ENCODE measurements at places on chromosomes 7 and 10. TPM values are rescaled to one million over a fixed set of nuclear protein-coding genes. Genes with fewer than 3 reads are reported as not detected.
A peak's percentile ranks its signal among the peaks of the same experiment; 100 is the strongest.

The EPHB6 gene
- 5.1 TPM for total RNA-seq

DNA sequence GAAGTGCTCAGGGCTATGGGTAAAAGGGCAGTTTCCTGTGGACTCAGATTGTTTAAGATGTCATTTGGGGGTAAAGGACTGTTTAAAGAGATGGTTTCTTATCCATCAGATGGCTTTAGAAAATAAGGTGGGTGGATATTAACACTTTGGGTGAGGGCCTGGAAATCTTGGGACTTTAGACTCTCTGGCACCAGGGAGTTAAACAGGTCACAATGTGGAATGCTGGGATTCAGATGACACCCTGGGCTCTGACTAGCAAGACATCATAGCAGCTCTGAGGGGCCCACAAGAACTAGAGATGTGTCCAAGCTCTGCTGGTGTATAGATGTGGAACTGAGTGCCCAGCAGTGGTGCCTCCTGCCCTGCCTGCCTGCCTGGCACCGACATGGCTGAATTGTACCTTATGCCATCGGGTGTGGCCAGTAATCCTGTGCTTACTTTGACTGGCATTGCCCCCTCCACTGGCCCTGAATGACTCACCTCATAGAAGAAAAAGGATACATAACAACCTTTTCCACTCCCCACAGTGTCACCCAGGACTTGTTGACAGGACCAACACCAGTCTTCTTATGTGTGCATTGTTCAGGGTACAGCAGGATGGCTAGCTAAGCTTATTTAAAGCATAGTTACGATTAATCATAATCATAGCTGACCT lies 100.0 kb upstream of the PRR15 start:
- DNase-seq: no peak
- H3K27ac ChIP-seq: no peak overlapping the region
- H3K27me3 ChIP-seq: no peaks in the 10 kb centered on the region
- H3K4me1 ChIP-seq: no peaks in the 10 kb centered on the region

- H3K36me3 ChIP-seq: no peaks in the 10 kb centered on the region
- no peak overlapping the region for H3K4me3 ChIP-seq
- H3K27ac ChIP-seq: no peak overlapping the region
- no peaks in the 10 kb centered on the region for H3K4me1 ChIP-seq
- no peaks in the 10 kb centered on the region for H3K27me3 ChIP-seq
- no peak for DNase-seq
These were observed 208.6 kb upstream of the KIAA1217 start for GRCh38 chr10:24000271-24000813.

The ALKBH4 gene
- total RNA-seq: 11.2 TPM

GRCh38 chr7:70566671-70567070 lies 565.3 kb upstream of the GALNT17 start:
- peaks cover 2% of the 10 kb centered on the region for H3K27me3 ChIP-seq
- DNase-seq: no peak
- no peak overlapping the region for H3K4me3 ChIP-seq
- H3K27ac ChIP-seq: no peak overlapping the region
- H3K4me1 ChIP-seq: no peaks in the 10 kb centered on the region
- H3K36me3 ChIP-seq: no peaks in the 10 kb centered on the region

The MMD2 gene
- total RNA-seq: not detected

DNA sequence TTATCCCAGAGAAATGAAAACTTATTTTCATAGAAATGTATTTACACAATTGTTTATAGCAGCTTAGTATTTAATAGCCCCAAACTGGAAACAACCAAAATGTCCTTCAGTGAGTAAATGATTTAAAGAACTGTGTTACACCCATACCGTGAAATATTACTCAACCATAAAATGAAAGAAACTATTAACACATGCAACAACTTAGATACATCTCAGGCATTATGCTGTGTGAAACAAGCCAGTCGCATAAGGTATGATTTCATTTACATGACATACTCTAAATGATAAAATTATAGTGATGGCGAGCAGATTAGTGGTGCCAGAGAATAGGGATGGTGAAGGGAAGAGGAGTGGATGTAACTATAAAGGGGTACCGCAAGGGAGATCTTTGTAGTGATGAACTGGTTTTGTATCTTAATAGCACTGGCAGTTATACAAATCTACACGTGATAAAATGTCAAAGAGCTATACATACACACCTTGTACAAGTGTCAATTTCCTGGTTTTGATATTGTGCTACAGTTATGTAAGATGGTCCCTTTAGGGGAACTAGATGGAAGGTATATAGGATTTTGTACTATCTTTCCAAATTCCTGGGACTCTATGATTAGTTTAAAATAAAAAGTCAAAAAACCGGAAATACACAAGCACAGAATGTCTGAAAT lies 40.5 kb downstream of the MACC1 start:
- no peaks in the 10 kb centered on the region for H3K36me3 ChIP-seq
- H3K27me3 ChIP-seq: no peaks in the 10 kb centered on the region
- H3K4me1 ChIP-seq: no peaks in the 10 kb centered on the region

DNA sequence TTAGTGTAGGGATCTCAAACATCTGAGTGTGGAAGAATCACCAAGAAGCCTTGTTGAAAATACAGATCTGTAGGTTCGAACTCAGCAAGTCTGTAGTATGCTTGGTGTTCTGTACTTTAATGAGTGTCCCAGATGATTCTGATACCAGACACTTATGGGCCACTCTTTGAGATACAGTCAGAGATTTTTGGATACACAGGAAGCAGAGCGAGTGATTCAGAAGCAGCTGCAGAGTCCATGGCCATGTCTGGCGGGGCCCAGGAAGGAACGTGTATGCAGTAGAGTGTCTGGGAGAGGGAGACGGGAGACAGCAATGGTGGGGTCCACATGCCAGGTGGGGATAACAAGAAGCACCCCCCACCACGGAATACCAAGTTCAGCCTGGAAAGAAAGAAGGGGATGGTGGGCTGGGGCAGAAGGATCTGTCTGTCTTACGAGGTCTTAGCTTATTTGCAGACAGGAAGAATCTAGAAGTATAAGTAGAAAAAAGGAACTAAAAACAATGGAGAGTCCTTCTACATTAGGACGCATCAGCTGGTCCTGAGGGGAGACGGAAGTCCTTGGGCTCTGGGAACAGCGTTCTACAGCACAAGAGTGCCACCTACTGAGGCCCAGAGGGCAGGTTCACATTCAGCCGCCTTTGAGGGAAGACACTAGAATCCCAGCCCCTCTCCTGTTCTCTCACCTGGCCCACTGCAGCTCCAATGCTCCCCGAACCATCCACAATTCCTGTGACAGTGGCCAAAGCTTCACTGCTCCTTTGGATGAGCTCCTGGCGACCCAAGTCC lies 55.4 kb downstream of the SLC37A3 start:
- H3K36me3 ChIP-seq: peaks cover 40% of the 10 kb centered on the region
- H3K27me3 ChIP-seq: no peaks in the 10 kb centered on the region
- H3K4me3 ChIP-seq: no peak overlapping the region
- no peak for DNase-seq

DNA sequence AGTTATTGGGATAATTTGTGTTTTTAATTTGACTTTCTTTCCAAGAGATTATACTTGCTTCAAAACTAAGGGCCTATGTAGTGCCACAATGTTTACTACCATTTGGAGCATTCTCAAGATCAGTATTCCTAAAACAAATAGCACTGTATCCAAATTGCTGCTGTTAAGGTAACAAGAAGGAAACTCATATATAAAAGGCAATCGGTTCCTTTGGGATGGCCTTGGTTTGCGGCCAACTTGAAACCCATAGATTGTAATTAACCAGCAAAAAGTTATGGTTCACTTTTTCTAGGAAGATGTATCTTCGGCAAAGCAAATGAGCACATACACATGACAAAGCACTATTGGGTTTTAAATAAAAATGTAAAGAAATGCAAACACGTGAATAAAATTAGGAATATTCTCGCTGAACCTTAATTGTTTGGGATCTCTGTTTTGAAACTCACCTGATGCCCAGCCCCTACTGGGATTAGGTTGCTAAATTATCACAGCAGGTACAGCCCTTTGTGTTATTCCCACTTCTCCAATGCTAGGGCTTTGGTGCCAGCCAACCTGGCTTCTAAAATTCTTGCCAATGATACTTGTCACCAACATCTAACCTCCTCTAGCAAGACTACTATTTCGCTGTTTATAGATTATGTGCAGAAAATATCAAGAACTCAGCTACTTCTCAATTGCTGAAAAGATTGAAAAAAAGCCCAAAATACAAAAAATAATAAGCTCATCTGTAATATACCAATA lies 16.0 kb downstream of the CDNF start:
- no peak for DNase-seq
- peaks cover 4% of the 10 kb centered on the region for H3K4me1 ChIP-seq
- peaks cover 13% of the 10 kb centered on the region for H3K27me3 ChIP-seq
- H3K4me3 ChIP-seq: no peak overlapping the region
- no peaks in the 10 kb centered on the region for H3K36me3 ChIP-seq

DNA sequence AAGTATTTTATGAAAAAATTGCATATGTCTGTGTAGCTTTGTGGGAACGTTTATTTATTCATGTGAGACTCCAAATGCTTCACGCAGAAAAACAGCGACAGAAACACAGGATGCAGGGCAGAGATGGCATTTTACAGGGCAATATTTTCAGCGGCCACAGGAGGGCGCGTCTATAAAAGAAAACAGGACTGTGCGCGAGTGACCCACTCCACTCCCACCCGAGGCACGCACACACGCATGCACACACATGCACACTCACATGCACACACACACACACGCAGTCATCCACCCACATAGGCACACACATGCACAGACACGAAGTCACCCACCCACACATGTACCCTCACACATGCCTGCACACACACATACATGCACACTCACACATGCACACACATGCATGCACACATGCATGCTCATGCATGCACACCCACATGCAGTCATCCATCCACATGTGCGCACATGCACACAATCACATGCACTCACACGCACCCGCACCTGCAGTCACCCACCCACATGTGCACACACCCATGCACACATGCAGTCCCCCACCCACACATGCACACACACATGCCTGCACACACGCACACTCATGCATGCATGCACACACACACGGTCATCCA lies 96.3 kb downstream of the DNAJB6 start:
- peaks cover 18% of the 10 kb centered on the region for H3K4me1 ChIP-seq
- H3K4me3 ChIP-seq: no peak overlapping the region
- H3K27ac ChIP-seq: no peak overlapping the region
- DNase-seq: peak; percentile 75
- H3K27me3 ChIP-seq: peaks cover 16% of the 10 kb centered on the region

The MPP7 gene
- total RNA-seq: 3.7 TPM

The TRPV6 gene
- not detected for total RNA-seq

- peaks cover 6% of the 10 kb centered on the region for H3K4me1 ChIP-seq
- no peak overlapping the region for H3K4me3 ChIP-seq
- H3K27me3 ChIP-seq: peaks cover 3% of the 10 kb centered on the region
- peak; percentile 28 for DNase-seq
- no peaks in the 10 kb centered on the region for H3K36me3 ChIP-seq
These were observed 255.1 kb upstream of the PPP2R2D start for GRCh38 chr10:131645756-131646155.

DNA sequence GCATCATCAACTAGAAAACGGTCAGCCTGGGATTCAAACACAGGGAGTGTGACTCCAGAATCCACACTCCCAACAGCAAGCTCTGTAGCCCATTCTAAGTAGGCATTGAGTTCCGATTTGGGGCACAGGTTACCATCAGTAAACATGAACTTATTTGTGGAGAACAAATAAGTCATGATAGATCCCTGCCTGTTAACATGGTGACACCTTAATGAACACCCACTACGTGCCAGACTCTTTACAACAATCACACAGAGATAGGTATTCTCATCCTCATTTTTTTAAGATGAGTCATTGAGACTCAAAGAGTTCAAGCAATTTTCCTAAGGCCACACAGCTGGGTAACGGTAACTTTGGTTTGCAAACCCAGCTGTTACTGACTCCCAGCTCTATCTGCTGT lies 91.5 kb downstream of the LYZL2 start:
- no peak overlapping the region for H3K27ac ChIP-seq
- DNase-seq: no peak
- H3K4me3 ChIP-seq: no peak overlapping the region
- H3K36me3 ChIP-seq: peaks cover 1% of the 10 kb centered on the region
- H3K4me1 ChIP-seq: peaks cover 38% of the 10 kb centered on the region
- no peaks in the 10 kb centered on the region for H3K27me3 ChIP-seq

The OR2A7 gene
- 0.54 TPM for total RNA-seq

GRCh38 chr10:93313798-93314197 lies 168.3 kb downstream of the MYOF start:
- DNase-seq: no peak
- no peak overlapping the region for H3K4me3 ChIP-seq
- peaks cover 2% of the 10 kb centered on the region for H3K36me3 ChIP-seq
- peaks cover 4% of the 10 kb centered on the region for H3K4me1 ChIP-seq
- H3K27ac ChIP-seq: no peak overlapping the region

GRCh38 chr7:36943591-36944435 lies 219.5 kb upstream of the AOAH start:
- peaks cover 5% of the 10 kb centered on the region for H3K4me1 ChIP-seq
- peaks cover 74% of the 10 kb centered on the region for H3K36me3 ChIP-seq
- no peaks in the 10 kb centered on the region for H3K27me3 ChIP-seq
- H3K27ac ChIP-seq: peak overlapping the region; percentile 31
- no peak overlapping the region for H3K4me3 ChIP-seq
- DNase-seq: no peak

GRCh38 chr10:72069751-72070526 lies 18.4 kb downstream of the SPOCK2 start:
- peaks cover 16% of the 10 kb centered on the region for H3K4me1 ChIP-seq
- no peaks in the 10 kb centered on the region for H3K27me3 ChIP-seq
- peaks cover 20% of the 10 kb centered on the region for H3K36me3 ChIP-seq
- H3K4me3 ChIP-seq: no peak overlapping the region

GRCh38 chr7:119184124-119184788 lies 959.8 kb downstream of the ANKRD7 start:
- H3K27me3 ChIP-seq: no peaks in the 10 kb centered on the region
- H3K4me1 ChIP-seq: no peaks in the 10 kb centered on the region
- DNase-seq: no peak

The SORCS3 gene
- total RNA-seq: not detected
